ENCODE measurements at places on chromosomes 6 and 20.
A peak's percentile ranks its signal among the peaks of the same experiment; 100 is the strongest.

DNA sequence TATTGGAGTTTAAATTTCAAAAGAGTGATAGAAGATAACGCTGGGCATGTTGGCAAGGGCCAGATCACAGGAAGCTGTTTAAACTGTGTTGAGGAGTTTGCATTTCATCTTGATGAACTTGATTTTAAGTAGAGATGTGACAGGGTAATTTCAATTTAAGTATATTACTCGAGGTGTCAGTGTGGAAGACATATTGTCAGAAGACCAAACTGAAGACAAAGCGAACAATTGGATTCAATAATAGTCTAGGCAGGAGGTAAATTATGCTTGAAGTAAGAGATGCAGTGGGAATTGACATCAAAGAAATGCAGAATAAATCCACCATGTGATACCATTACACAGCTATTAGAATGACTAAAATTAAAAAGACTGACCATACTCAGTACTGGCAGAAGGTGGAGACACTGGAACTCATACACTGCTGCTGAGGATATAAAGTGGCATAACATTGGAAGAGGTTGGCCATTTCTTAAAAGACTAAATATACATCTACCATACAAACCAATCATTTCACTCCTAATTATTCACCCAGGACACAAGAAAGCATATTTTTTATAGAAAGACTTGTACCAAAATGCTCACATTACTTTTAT, 240.8 kb downstream of the ARHGAP18 start:
- DNase-seq, result no peak

DNA sequence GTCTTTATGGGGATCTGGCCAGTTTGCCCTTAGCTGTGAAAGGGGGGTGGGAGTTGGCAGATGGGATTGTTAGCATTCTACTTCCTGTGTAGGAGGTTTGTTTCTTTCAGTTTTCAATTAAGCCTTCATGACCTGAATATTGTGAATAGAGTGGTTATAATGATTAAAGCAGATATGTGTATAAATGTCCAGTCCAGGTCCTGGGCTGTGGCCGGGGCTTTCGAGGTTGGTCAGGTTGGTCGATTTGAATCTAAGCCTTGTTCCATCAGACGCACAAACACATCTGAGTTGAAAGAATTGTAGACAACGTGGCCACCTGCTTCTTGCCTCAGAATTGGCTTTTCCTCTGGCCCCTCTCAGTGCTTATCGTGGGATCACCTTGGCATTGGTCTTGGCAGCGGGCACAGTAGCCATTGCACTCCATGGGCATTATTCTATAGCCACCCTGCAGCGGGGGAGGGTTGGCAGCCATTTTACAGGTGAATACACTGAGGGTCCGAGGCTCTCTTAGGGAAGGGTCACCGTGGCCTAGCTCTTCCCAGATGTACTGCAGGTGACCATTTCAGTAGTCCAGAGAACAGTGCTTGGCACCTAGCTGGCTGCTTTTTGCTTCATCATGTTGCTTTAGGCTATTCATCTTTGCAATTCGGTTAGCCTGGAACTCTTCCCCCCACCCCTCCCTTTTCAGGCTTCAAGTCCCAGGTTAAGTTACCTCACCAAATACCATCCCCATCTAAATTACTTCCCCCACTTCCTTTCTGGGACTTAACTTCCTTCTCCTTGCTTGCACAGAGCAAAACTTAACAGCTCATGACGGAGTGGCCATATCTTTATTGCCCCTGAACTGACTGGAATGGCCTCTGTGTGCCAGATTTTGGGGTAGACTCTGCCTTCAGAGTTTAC, 1.1 kb downstream of the RNF114 start:
- DNase-seq, result no peak

GRCh38 chr6:143964674-143965081, 43.4 kb downstream of the PLAGL1 start:
- no peak for DNase-seq

DNA sequence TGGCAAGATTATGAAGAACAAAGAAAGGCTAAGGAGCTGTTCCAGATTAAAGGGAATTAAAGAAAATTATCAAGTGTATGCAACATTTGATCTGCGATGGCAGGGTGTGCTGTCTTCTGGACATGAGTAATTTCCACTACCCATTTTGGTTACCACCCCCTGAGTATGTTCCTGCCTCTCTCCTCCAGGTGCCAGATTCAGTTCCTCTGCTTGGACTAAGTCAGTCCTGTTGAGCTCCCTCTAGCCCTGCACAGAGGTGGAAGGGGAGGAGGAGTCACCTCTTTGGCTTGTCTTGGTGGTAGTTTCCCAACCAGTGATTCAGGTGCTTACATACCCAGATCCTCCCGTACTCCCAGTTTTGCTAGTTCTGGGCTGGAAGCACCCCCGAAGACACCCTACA, 22.2 kb upstream of the SNRPB2 start:
- no peak for DNase-seq

GRCh38 chr20:61628901-61629601, 377.0 kb downstream of the CDH4 start:
- peak; percentile 9 for DNase-seq

DNA sequence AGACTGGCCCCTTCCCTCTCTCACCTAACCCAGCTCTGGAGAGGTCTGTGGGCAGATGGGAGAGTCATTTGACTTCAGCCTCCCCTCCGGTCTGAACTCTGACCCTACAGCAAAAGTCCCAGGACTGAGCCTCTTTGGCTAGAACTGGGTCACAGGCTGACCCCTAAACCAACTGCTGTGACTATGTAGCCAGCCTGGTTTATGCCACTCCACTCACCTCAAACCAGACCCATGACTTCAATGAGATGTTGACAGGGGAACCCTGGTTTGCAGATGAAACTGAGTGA, 864 bp upstream of the OSBPL2 start:
- DNase-seq, result no peak

DNA sequence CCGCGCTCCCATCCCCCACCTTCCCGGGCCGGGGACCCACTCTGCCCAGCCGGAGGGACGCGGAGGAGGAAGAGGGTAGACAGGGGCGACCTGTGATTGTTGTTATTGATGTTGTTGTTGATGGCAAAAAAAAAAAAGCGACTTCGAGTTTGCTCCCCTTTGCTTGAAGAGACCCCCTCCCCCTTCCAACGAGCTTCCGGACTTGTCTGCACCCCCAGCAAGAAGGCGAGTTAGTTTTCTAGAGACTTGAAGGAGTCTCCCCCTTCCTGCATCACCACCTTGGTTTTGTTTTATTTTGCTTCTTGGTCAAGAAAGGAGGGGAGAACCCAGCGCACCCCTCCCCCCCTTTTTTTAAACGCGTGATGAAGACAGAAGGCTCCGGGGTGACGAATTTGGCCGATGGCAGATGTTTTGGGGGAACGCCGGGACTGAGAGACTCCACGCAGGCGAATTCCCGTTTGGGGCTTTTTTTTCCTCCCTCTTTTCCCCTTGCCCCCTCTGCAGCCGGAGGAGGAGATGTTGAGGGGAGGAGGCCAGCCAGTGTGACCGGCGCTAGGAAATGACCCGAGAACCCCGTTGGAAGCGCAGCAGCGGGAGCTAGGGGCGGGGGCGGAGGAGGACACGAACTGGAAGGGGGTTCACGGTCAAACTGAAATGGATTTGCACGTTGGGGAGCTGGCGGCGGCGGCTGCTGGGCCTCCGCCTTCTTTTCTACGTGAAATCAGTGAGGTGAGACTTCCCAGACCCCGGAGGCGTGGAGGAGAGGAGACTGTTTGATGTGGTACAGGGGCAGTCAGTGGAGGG, 2.8 kb downstream of the SOX4 start:
- peak; percentile 65 for DNase-seq

- no peak for DNase-seq
Observed at GRCh38 chr20:16580620-16581019, 7.4 kb upstream of the KIF16B start.

DNA sequence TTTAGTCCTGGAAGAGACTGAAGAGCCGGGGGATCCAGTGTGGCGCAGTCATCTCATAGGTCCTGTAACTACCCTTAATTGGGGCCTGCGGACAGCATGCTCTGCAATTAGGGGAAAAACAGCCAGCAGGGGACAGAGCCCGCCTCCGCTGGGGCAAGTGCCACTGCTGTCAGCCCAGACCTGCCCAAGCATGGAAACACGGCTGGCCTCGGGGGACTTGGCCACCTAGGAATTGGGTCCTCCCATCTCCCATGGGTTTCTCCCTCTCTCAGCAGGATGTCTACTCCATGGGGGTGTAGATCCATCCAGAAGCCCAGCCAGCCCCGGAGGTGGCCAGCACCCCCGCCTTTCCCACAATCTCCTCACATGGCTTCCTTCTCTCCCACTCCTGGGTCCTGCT, 3.6 kb downstream of the GHRH start:
- DNase-seq, result no peak

- DNase-seq, result no peak
Observed at GRCh38 chr6:159233365-159234101, 64.3 kb downstream of the FNDC1 start.

DNA sequence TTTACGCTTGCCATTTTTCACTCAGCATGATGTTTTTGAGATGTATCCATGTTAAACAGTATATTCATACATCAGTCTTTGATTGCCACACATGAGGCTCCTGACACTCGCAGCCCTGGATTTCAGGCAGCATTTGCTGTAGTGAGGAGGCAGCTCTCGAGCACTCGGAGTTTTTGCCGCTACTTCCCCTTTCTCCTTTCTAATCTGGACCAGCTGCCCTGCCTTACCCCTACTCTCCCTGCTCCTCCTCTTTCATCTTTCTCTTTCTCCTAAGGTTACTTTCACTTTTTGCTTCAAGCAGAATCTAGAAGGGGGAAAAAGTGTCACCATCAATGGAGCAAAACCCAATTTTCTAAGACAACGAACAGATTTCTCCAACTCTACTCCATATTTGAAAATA, 5.9 kb upstream of the CST3 start:
- no peak for DNase-seq
